ACHN (cell line): ENCODE measurements at places on chromosomes 1 and 21.

- no peak for DNase-seq
Observed at GRCh38 chr1:202659541-202659940, 50.7 kb downstream of the SYT2 start.

DNA sequence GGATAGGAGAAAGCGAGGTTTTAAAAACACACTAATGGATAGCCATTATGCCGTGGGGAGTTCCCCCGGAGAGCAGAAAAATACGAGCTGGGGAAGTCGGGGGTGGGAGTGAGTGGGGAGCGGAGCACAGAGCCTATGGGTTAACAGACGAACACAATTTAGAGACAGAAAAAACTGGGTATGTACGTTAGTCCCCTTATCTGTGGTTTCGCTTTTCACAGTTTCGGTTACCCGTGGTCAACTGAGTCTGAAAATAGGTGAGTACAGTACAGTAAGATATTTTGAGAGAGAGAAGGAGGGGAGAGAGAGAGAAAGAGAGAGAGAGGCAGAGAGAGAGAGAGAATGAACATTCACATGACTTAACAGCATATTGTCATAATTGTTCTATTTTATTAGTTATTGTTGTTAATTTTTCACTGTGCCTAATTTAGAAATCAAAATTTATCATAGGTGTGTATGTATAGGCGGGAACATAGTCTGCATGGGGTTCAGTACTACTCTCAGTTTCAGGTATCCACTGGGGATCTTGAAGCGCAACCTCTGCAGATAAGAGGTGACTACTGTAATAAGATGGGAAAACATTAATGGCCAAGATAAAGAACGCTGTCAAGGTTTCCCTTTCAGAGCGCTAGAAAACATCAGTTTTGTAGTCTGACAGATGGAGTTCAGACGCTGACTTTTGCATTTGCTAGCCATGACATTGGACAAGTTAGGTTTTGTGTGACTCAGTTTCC is 125.6 kb upstream of the LMO4 start:
- DNase-seq = no peak

- DNase-seq = no peak
Observed at GRCh38 chr1:167705250-167705649, 16.5 kb upstream of the MPZL1 start.

GRCh38 chr1:207956986-207957385 is 46.1 kb upstream of the CD34 start:
- no peak for DNase-seq

- DNase-seq = no peak
Observed at GRCh38 chr1:223197923-223198627, 55.0 kb upstream of the TLR5 start.

DNA sequence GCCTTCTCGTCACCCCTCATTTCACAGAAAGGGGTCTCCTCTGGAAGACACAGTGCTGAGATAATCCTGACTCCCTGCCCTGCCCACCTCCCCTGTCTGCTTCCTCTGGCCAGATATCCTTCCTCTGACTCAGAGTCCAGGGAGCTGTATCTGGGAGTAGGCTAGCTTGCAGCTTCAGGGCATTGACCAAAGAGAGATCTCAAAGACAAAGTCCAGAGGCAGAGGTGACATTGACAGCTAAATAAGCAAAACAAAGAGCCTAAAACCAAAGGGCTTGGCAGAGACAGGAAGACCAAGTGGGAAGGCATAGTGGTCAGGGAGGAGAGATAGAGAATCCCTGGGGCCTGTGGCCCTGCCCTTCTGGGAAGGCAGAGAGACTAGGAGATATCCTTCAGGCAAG is 64.9 kb downstream of the TNR start:
- no peak for DNase-seq

- no peak for DNase-seq
Observed at GRCh38 chr1:43689289-43689688, 18.0 kb upstream of the ST3GAL3 start.

- DNase-seq = no peak
Observed at GRCh38 chr1:234246638-234247116, 126.6 kb upstream of the COA6 start.

- DNase-seq = no peak
Observed at GRCh38 chr1:119294722-119295121, 73.9 kb upstream of the HAO2 start.
